ENCODE measurements at places on chromosomes 2 and 18.

- no peak for DNase-seq
Measured at GRCh38 chr2:105990624-105991023, 203.5 kb downstream of the UXS1 start.

GRCh38 chr2:218027426-218028188 is 24.8 kb upstream of the TNS1 start:
- DNase-seq: no peak

DNA sequence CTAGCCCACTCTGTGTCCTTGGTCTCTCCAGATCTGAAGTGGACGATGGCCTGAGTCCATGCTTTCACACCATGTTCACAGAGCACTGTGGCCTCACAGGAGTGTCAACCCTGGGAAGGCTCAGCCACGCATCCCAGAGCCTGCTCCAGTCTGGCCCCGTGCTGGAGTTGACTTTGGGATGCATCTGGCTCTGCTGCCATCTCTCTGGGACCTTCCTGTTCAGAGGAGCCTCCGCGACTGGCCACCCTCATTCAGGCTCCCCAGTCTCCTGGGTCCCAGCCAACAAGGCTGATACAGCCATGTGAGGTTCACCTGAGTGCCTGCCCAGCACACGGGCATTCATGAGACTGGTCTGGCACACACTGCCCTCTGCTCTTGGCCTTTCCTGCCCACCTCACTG is 199.7 kb upstream of the RAB6C start:
- no peak for DNase-seq

- no peak for DNase-seq
Measured at GRCh38 chr2:75844651-75845050, 133.9 kb upstream of the GCFC2 start.

GRCh38 chr2:86393521-86394491 is 47.4 kb upstream of the KDM3A start:
- DNase-seq: no peak

- no peak for DNase-seq
Measured at GRCh38 chr2:128214866-128215460, 103.7 kb downstream of the HS6ST1 start.

DNA sequence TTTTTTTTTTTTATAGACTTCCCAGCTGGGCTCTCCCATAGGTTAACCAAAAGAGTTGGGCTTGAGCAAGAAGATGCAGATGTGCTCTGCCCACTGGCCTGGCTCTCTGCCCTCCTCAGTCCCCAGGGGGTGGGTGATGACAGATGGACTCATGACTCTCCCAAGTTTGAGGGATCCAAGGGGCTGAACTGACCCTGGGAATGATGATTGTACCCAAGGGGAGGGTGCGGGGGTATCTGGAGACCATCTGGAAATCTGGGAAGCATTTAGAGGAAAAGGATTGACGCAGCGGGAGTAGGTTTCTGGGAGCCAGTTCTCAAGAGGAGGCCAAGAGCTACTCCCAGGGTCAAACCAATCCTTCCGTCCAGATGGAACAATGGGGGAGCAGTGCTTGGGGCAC is 330.8 kb downstream of the CYP26B1 start:
- no peak for DNase-seq

GRCh38 chr2:26913606-26913998 is 56.8 kb upstream of the MAPRE3 start:
- DNase-seq: no peak

- DNase-seq: no peak
Measured at GRCh38 chr18:34957119-34957863, 83.9 kb upstream of the MAPRE2 start.

GRCh38 chr18:27713738-27714095 is 463.2 kb downstream of the CDH2 start:
- peak; percentile 86 for DNase-seq

DNA sequence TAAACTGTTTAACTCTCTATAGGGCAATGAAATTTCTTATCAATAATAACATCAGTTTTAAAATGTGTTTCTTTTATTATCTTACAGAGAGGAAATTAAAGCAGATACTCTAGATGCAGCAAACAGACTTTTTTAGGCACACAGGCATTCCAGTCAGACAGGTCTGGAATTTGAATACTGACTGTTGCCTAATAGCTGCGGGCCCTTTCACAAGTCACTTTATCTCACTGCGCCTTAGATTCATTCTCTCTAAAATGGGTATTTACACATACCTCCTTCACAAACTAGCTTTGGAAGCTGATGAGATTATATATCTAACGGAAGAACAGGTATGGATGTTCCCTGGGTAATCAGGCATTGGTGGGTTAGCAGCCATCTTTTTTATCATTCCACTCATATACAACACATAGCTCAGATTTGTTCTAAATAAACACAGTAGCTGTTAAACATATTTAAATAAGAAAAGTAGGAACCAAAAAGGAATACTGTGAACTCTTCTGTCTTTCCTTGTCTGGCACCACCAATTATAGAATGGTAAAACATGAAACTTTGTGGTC is 104.2 kb downstream of the LRP2 start:
- DNase-seq: no peak

DNA sequence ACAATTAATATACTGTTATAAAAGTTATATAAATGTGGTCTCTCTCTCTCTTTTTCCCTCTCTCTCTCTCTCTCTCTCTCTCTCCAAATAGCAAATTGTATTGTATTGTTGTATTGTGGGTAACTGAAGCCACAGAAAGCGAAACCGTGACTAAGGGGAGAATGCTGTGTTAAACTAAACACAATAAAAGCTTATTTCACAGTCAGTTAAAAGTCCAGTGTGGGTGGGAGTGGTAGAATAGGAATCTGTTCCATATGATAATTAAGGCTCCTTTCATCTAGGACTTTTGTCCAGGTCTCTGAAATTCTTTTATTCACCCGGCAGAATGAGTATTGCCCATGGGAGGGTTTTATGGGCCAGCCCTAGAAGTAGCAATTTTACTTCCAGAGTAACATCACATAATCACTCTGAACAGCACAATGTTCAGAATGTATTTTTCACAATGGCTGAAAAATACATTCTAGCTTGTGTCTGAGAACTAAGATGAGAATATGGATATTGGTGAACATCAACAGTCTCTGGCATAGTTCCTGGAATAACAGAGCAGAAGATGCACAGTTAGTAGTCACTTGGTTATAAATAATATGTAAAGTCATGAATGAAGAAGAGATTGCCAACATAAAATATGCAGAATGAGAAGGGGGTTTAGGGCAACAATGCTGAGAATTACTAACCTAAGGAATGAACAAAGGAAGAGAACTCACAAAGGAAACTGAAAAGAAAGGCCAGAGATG is 399.1 kb downstream of the PLCL1 start:
- no peak for DNase-seq

- no peak for DNase-seq
Measured at GRCh38 chr2:187003611-187004010, 154.6 kb upstream of the ZSWIM2 start.

- DNase-seq: no peak
Measured at GRCh38 chr18:3252843-3253242, 5.2 kb downstream of the MYL12A start.

DNA sequence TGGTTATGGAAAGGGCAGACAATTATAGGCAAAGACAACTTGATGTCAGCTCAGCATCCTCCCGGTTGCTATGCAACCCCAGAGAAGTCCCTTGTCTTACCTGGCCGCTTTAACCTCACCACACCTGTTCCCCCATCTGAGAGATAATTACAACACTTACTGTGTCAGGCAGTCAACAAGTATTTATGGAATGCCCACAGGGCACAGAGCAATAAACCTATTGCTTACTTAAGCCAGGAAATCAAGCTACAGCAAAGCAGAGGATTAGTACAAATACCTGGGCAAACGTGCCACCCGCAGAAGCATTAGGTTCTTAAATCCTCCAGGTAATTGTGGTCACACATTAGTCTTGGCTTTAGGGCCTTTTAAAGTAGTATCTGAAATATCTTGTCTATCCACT is 320.4 kb upstream of the REV1 start:
- no peak for DNase-seq

DNA sequence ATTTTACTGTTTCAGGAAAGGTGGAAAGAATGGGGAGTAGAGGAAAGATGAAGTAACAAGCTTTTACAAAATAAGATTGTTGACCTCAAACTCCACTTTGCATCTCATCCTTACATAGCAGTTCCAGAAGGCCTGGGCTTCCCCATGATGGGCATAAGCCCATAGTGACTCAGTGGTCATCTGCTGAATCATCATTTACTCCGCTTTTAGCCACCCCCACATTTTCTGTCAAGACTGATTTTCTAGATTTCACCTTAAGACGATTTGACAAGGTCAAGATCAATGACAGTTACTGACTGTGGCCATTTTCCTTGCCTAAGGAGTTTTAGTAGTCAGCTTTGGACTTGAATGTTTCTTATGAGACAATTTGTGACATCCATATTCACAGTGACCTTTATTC is 49.4 kb downstream of the PLEKHM3 start:
- DNase-seq: no peak

DNA sequence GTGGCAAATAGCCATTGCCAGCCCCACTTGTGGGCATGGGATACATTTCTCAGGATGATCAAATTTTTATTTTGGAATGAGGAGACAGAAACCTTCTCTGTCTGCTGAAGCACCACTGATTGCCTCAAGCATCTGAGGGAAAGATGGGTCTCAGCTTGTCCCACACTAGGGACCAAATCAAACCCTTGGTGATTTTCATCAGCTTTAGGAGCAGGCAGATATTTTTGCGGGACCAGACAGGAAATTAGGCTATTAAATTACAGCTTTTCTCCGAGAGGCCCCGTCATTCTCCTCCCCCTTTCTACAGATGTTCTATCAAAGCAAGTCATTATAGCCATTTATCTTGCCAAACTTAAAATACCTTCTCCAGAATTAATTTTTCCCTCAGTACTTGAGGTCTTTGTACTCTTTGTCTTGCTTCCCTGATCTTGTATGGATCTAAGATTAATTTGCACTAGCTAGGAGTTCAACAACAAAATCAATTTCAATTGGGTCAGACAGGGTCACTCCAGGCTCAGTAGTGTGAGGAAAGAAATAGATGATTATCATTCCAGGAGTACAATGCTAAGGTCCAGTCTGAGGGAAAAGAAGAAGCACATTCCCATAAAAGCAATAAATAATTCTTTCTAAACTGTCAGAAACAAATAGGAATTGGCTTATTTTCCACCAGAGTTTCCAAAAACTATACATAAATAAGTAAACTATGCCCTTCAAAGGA is 818.1 kb upstream of the SOX11 start:
- no peak for DNase-seq

DNA sequence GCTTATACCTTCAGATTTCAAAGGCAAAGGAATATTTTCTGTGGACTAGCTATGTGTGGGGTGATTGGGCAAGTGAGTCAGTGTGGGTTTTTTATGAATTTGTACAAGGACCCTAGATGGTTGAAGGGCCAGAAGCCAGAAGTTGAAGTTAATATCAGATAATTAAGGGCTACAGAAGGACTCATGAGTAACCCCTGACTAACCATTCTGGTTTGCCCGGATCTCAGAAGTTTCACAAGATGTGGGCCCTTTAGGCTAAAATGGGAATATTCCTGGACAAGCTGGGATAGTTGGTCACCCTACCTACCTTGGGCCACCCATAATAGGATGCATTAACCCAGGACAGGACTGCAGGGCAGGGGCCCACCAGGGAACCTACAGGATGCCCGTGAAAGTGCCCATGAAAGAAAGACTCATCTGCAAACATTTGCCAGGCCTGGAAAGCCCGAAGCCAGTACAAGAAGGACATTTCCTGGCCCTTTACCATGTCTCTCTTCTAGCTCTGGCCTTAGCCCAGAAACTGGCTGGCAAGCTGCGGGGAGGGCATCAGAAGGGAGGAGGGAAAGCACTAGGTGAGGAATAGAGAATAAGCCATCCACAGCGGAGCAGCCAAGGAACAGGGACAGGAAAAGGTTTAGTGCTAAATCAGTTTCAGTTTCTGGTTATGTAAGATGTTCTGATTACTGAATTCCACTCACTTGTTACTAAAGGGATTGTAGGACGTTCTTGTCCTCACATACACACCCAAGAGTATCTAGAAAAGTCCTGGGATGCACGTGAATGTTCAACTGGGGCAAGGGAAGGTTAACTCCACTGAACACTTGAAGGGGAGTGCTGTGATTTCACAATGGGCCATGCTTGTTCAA is 33.6 kb downstream of the GCG start:
- no peak for DNase-seq

GRCh38 chr2:53859206-53860181 is at the start of gene GPR75:
Gene GPR75, minus strand, starts transcription at chr2:53859967. Its CDS starts 5,211 bp downstream, at chr2:53854756.
- no peak for DNase-seq

DNA sequence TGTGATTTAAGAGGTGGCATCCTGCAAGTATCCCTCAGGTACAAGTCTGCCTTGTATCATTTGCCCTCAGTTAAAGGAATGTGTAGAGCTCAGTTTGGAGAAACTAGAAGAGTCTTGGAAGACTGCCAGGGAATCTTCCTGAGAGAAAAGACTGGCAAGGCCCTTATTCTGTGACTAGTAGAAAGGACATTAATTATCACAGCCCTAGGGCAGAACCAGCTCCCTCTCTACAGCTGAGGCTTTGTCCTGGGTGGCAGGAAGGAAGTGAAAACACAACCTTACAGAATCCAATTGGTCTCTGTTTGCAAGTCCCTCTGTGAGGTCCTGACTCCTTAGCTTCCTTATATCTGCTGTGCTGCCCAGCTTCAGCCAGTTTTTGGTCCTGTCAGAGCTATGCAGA is 385.9 kb upstream of the CYRIA start:
- DNase-seq: no peak

- DNase-seq: no peak
Measured at GRCh38 chr18:52431683-52432082, 91.7 kb downstream of the DCC start.

DNA sequence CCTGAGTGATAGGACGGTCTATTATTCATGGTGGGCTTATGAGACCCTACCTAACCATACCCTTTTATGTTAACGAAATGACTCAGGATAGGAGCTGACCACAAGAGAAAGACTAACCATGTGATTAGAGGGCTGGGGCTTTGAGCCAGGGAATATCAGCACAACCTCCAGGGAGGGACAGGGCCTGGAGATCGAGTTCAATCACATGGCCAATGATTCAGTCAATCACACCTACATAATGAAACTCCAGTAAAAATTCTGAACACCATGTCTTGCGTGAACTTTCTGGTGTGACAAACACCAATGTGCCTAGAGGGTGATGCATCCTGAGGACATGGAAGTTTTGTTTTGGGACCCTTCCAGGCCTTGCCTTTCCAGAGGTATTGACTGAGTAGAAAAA is 2.2 kb upstream of the TEX51 start:
- DNase-seq: no peak

GRCh38 chr2:24830786-24831185 is 37.6 kb downstream of the CENPO start:
- DNase-seq: no peak

DNA sequence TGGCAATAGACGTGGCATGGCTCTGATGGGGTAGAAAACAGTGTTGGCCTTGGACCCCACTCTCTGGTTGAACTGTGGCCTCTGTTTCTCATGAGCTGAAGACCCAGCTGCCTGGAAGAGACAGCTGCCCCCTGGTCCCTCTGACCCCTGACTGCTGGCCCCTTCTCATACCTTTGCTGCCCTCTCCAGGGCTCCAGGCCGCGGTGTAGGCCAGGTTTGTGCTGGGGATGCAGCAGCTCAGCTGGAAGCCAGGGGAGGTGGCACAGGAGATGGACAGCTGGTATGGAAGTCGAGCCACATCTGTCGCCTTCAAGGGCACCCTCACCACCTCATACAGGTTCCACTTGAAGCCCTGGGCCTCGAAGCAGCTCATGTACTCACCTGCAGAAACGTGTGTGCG is 31.7 kb upstream of the SELENOI start:
- DNase-seq: no peak

- no peak for DNase-seq
Measured at GRCh38 chr2:196226707-196227065, 55.3 kb upstream of the STK17B start.

- DNase-seq: no peak
Measured at GRCh38 chr2:241425368-241425767, 69.3 kb downstream of the FARP2 start.

GRCh38 chr2:66186537-66186936 is 248.4 kb upstream of the MEIS1 start:
- no peak for DNase-seq

Data from NCI-H1930 (cell line).